ENCODE measurements at places on chromosomes 2 and 18.

GRCh38 chr2:226312155-226312554 is 487.5 kb downstream of the IRS1 start:
- DNase-seq = no peak
- no peaks in the 10 kb centered on the region for H3K4me1 ChIP-seq
- no peak overlapping the region for H3K27ac ChIP-seq
- no peaks in the 10 kb centered on the region for H3K27me3 ChIP-seq

- H3K4me1 ChIP-seq = peaks cover 11% of the 10 kb centered on the region
- H3K27me3 ChIP-seq = no peaks in the 10 kb centered on the region
- H3K36me3 ChIP-seq = peaks cover 13% of the 10 kb centered on the region
- H3K27ac ChIP-seq = no peak overlapping the region
- no peak overlapping the region for H3K4me3 ChIP-seq
- DNase-seq = no peak
These were observed 170.3 kb downstream of the BCL2 start for GRCh38 chr18:63149302-63149587.

DNA sequence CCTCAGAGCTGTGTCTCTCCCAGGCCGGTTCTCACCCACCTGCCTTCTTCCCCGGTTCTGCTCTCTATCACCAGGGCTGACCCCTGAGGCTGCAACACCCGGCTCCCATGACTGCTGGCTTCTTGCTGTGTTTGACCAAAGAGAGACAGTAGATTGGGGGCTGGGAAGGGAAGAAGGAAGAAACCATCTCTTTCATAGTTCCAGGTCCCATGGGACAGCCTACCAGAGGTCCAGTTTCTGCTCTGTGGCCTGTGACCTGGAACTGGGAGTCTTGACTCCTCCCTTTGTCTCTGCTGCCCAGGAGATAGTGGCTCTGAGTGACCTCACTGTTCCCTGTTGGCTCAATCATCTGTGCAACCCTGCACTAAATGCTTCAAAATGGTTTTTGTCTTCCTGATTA is 38.1 kb downstream of the ALPK2 start:
- H3K4me3 ChIP-seq = no peak overlapping the region
- no peak overlapping the region for H3K27ac ChIP-seq
- H3K27me3 ChIP-seq = no peaks in the 10 kb centered on the region
- no peaks in the 10 kb centered on the region for H3K36me3 ChIP-seq

DNA sequence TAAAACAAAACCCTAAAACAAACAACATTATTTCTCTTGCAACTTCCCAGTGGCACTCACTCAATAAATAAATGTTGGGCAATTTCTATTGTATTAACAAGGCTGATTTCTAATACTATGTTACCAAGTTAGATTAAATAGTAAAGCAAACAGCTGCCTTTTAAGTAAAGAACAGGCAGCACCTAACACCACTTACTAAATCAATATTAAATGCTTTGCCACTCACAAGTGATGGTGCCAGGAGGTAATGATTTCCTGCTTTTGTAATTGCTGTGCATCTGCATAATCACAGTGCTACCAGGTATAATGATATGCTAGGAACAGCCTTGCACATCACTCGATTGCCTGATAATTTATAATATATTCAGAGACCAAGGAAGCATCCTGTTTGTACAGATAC is 276.5 kb downstream of the NBAS start:
- no peak overlapping the region for H3K4me3 ChIP-seq
- H3K27ac ChIP-seq = no peak overlapping the region
- H3K27me3 ChIP-seq = no peaks in the 10 kb centered on the region
- H3K4me1 ChIP-seq = no peaks in the 10 kb centered on the region
- DNase-seq = no peak

Data from B cell (primary cell).